ENCODE measurements at places on chromosomes 5 and 9.

DNA sequence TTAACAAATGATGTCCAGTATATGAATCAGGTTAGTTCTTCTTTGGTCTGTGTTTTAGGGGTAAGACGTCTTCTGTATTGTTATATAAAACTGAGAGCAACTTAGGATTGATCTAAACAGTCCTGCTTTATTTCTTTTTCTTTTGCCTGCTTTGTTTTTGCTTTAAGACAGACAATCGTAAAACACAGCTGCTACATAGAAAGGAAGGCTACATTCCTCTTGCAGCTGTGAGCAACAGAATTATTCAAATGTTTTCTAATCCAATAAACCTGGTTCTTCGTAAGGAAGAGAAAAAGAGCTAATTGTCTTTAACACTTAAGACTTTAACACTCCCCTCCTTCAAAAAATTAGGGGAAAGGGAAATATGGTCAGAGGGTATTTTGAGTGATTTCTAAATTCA is 14.6 kb downstream of the FGF1 start:
- DNase-seq = no peak

DNA sequence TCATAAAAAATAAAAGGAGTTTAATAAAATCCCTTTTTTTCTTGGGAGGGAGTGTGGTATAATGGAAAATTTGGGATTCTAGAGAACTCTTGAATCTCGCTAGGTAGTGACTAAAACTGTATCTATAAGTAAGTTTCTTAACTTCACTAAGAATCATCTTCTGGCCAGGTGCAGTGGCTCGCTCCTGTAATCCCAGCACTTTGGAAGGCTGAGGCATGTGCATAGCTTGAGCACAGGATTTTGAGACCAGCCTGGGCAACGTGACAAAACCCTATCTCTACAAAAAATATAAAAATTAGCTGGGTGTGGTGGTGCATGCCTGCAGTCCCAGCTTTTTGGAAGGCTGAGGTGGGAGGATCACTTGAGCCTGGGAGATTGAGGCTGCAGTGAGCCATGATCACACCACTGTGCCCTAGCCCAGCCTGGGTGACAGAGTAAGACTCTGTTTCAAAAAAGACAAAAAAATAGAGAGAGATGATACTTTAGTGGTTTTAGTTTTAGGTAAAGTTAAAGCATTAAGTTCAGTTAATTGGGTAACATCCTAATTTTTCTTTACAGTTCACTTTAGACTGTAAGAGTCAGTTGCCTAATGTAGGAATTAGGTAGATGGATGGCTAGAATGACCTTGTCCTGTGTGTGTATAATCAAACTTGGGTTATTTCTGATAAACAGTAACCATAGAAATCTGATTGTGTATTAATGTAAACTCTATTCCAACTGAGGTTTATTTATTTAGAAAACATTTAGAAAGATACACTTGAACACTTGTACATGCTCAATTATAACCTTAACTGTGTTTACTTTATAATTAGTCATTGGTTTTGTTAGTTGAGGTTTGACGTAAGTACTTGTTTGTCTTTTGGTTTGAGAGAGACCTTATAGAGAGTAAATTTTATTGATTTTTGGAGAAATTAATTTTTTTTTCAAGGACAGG is 17.8 kb downstream of the UNC13B start:
- DNase-seq = no peak

GRCh38 chr9:14350754-14351153 is 36.8 kb upstream of the NFIB start:
- DNase-seq = no peak

- DNase-seq = no peak
Observed at GRCh38 chr5:96195123-96195522, 233.5 kb upstream of the ELL2 start.

DNA sequence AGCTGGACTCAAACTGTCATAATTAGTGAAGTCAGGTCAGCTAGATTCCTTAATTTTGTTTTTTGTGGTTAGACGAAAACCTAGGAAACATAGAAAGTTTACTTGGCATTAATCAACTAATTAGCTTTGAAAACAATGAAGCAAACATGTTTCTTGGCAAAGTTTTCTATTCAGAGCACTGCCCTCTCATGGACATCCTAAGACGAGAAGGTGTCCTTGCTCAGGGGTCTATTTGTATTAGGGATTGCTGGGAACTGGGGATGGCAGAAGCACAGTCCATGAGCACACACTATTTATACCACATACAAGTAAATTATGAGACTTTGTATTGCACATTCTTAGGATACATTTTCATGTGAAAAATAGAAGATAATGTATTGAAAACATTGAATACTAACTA is 49.7 kb downstream of the POC5 start:
- no peak for DNase-seq

DNA sequence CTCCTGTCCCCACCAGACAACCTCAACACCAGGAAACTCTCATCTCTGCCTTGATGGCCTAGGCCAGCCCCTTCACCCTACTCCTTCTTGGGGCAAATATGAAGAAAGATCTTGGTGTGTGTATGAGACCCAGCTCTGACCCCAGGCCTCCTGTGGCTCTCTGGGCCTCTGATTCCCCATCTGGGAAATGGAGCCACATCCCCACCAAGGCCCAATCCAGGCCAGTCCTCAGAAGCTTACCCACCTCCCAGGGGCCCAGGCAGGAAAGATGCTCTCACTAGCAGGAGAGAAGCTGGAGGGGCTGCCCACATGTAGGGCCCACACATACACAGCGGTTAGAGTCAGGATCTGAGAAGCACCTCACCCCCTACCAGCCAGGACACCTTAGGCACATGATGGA is 38.9 kb downstream of the BICD2 start:
- DNase-seq = no peak

GRCh38 chr5:74517700-74518099 is 122.8 kb downstream of the ENC1 start:
- no peak for DNase-seq

DNA sequence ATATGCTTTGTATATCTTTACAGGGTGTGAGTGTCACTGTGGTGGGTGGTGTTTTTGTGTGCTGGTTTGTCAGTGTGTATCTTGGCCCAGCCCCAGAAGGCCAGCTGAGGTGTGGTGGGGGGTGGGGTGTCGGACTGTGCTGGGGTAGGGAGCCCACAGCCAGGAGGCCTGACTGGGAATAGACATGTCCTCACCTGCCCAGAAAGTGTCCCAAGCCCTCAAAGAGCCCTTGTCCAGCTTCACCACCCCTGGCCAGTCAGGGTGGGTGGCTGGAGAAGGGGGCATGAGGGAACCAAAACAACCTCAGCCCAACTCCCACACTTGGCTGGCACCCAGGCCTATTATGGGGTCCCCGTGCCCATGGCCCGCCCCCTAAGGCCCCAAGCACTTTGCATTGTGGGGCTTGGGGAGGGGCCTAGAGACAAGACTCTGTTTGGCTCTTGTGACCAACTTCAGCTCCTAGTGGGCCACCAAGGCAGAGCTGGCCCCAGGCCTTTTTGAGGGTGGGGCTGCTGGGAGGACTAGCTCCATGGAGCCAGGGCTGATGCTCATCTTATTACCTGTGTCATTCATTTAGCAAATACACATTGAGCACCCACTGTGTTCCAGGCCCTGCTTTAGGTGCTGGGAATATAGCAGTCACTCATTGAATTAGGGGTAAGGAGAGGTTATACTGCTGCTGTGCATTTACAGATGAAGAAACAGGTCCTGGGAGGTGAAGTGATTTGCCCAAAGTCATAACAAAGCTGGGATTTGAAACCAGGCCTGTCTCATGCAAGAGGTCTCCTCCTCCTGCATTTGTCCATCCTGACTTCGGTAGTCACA is 56.2 kb upstream of the PSD2 start:
- DNase-seq = no peak

DNA sequence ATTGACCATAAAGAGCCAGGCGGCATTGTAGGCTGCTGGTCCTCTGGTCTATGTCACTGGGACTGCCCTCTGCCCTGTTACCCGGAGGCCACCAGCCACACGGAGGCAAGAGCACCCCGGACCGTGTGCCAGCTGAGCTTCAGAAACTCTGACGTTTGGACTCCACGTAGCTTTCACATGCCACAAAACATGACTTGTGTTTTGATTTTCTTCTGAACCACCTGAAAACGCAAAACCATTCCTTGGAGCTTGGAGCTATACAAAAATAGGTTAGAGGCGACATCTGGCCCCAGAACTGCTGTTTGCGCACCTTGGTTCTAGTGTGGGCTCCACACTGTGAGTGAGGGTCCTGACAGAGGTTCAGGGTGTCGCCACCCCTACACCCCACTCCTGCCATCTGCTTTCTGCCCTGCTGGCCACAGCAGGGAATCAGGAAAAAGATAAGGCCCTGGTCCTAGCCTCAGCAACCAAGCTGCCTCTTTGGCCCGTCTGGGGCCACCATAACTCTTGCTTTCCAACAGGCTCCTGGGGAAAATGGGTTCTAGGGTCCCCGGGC is 151.3 kb upstream of the IRX2 start:
- DNase-seq = no peak

DNA sequence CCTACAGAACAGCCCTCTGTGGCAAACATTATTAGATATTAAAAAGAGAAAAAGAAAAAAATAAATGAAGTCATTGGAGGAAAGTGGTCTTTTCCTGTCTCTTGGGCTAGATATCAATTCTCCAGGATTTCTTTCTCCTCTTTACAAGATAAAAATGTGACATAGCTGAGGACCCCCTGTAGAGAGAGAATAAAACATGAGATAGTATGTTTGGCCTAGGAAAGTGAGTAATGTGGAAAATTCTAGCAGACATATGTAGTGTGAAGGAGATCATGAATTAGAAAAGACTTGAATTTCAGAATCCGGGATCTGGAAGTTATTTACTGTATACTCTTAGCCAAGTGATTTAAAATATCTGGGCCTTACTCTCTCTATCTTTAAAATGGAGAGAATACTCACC is 823.1 kb downstream of the TLR4 start:
- no peak for DNase-seq

- DNase-seq = no peak
Observed at GRCh38 chr5:7852542-7852941, 1.6 kb upstream of the CFAP90 start.

GRCh38 chr9:115513148-115513547 is 395.2 kb upstream of the TNC start:
- DNase-seq = no peak

- DNase-seq = no peak
Observed at GRCh38 chr5:94345257-94345656, 273.1 kb downstream of the KIAA0825 start.

DNA sequence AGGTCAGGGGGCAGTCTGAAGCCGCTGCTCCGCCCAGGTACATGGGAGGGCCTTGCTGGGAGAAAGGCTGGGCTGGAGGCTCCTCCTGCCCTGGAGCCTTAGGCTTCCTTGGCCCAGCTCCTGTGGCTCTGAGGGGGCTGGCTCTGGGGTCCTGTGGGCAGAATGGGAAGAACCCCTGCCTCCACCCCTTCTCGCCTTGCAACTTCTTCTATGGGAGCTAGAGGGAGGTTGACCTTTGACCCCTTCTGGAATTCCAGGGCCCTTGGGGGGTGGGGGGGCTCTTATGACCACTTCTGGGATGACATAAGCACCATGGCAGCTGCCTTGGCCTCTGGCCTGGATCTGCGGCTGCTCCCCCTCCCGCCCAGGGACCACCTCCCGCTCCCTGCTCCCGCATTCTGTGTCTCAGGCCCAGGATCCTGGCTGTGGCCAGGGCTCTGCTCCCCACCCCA is 32.2 kb downstream of the IER5L start:
- DNase-seq = no peak

DNA sequence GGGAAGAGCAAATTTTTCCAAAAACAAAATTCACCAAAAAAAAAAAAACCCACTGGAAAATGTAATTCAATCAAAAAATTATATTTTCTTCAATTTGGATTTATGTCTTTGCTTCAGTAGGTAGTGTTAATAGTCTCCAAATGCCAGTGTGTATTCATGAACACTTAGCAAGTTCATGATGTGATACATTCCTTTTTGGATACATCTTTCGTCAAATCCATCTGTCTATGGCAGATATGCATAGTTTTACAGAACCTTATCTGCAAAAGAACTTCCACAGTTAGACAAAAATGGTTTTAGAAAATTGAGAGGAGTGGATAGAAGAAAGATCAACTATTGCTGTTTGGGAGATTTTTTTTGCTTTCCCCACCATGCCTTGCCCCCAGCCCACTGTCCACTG is 214.6 kb downstream of the DEPDC1B start:
- no peak for DNase-seq

DNA sequence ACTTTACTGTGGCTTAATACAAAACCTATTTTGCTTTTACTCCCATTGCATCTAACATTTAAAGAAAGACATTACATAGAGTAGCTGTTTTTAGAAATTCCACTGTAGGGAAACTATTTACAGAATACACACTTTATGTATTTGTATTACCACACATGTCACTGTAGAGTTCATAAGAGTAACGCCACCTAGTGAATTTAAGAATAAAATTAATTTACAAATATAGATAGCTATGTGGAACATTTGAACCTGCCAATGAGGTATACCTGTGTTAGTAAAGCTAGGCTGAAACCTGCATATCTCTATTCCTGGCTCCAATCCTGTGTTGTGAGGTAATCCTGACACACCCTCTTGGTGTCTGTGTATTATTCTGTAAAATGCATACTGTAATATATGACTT is 234.4 kb downstream of the MAST4 start:
- DNase-seq = no peak

DNA sequence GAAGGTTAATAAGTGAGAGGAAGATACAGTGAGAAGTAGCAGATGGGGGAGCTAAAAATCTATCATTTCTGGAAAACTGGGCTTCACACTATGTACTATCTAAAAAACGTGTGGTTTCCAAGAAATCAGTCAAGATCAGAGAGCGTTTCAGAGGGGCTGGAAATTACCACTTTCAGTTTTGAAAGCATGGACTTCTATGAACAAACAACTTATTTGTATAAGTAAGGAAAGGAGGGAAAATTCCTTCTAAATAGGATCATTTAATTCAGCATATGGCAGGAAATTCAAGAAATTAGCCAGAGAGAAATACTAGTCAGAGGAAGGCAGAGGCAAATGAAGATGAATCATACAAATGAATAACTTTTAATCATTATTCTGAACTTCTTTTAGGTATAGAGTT is 11.3 kb downstream of the TNC start:
- no peak for DNase-seq

DNA sequence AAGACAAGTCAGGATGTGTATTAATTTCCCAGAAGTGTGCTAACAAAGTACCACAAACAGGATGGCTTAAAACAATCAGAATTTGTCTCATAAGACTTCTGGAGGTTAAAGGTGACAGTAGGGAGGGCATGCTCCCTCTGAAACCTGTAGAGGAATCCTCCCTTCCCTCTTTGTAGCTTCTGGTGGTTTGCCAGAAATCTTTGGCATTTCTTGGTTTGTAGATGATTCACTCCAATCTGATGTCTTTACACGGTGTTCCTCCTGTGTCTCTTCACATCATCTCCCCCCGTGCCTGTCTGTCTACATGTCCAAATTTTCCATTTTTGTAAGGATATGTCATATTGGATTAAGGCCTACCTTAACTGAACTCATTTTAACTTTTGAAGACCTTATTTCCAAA is 471.5 kb downstream of the ZNF608 start:
- DNase-seq = no peak

Data from T-helper 22 cell (primary cell).